SHP77 (cell line): ENCODE measurements at places on chromosomes 2 and 18.

DNA sequence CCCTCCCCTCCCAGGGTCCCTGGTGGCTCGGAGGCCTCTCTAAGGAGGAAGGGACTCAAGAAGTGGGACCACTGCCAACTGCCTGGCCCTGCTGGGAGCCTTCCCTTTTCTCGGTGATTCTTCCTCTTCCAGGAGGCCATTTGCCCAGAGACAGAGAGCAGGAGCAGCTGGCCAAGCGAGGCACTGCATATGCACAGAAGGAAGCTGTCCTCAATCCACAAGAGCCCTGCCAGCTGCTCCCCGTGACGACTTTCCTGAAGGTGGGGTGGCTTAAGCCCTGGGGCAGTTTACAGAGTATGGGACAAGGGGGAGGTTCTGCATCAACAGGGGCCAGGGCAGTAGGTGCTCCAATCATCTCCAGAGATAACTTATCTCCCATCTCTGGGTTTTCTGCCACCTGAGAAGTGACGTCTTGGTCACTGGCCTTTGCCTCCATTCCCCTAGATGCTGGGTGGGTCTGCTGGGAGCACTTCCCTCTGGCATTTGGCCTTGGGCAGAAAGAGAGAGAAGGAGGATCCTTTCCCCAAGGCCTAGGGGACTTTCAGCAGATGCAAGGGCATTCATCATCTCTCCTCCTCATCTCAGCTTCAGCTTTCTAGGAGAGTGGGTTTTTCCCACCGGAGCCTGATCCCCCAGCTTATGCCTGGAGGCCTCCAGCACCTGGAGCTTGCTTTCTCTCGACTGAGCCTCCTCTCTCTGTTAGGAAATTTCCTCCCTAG lies 28.5 kb downstream of the CIB4 start:
- peak; percentile 50 for DNase-seq

DNA sequence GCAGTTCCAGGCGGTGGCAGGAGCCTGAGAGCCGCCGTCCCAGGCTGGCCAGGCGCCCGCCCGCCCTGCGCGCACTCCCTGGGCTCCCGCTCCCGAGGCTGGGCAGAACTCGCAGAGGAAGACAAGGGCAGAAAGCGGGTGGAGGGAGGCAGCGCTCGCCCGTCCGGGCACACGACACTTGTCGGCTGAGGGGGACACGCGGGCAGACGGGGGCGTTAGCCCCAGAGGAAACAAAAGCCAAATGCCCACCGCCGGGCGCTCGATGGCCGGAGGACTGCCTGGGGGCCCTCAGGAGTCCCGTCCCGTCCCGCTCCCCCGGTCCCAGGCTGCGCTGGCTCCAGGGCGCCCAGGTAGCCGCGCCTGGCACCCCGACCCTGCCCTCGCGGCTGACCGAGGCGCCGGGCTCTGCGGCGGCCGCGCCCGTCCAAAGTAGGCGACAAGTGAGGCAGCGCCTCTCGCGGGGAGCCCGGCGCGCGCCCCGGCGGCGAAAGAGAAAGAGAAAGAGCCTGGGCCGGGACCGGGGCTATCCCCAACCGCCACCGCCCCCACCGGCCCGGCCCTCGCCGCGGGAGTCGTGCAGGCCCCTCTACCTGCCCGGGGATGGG lies 491 bp downstream of the L3MBTL4 start:
- no peak for DNase-seq

- DNase-seq, result no peak
Observed at GRCh38 chr2:156476850-156477206, 40.6 kb downstream of the GPD2 start.

GRCh38 chr2:127704641-127705390 lies 3.5 kb downstream of the SFT2D3 start:
- DNase-seq, result no peak

- no peak for DNase-seq
Observed at GRCh38 chr2:79960035-79960434, 344.5 kb downstream of the LRRTM1 start.

DNA sequence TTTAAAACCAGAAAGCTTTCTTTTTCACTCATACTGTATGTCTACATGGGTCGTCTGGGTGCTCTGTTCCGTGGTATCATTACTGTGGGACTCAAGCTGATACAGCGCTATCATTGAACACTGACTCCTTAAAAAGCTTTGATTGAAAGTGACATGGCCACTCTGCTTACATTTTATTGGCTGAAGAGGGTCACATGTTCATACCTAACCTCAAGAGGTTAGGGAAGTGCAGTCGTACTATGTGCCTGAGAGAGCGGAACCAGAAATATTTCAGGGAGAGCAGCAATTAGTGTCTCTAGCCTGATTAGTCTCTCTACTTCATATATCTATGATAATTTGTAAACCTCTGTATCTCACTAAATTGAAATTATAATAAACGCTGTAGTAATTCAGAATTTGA lies 43.5 kb downstream of the PSMD14 start:
- no peak for DNase-seq

- no peak for DNase-seq
Observed at GRCh38 chr2:165623161-165623560, 153.7 kb downstream of the CSRNP3 start.

- DNase-seq, result no peak
Observed at GRCh38 chr2:131055169-131056065, 37.8 kb downstream of the FAM168B start.

GRCh38 chr2:207258263-207258991 lies 92.7 kb upstream of the KLF7 start:
- peak; percentile 17 for DNase-seq

DNA sequence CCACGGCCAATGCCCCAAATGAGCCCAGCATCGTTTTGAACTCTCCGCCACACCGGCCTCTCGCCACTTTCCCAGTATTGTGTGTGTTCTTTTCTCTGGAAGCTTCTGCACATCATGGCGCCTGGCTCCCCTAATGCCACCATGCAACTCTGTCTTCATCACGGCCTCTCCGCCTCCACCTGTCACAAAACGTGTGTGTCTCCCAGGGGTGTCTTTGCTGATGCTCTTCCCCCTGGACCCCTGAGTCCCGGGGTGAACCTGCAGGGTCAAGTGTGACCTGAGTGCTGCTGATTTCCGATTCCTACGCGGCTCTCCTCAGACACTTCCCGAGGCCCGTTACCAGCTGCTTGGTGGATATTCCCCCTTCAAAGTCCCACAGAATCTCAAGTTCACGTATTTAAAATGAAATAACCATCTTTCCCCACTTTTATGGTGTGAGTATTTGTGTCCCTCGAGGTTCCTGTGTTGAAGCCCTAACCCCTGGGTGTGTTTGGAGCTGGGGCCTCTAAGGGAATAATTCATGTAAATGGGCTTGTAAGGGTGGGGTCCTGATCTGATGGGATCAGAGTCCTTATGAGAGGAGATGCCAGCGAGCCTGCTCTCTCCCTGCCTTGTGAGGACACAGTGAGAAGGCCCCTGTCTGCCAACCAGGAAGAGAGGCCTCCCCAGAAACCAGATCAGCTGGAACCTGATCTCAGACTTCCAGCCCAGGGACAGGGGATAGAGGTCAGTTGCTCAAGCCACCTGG lies 87.5 kb upstream of the PXDN start:
- no peak for DNase-seq

- DNase-seq, result no peak
Observed at GRCh38 chr18:71583252-71583651, 960.9 kb downstream of the CBLN2 start.

GRCh38 chr2:176892676-176893226 lies 319.8 kb upstream of the HNRNPA3 start:
- DNase-seq, result peak; percentile 89

DNA sequence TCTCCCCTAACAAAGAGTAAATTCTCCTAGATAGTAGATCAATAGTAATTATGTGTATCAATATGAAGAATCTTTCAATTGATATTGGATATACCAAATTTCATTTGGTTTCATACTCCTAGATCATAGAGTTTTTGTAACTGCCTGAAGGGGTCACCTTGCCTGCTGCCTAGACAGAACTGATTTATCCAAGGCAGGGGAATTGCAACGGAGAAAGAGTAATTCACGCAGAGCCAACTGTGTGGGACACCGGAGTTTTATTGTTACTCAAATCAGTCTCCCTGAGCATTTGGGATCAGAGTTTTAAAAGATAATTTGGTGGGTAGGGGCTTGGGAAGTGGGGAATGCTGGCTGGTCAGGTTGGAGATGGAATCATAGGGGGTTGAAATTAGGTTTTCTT lies 92.2 kb upstream of the SLC8A1 start:
- DNase-seq, result no peak

DNA sequence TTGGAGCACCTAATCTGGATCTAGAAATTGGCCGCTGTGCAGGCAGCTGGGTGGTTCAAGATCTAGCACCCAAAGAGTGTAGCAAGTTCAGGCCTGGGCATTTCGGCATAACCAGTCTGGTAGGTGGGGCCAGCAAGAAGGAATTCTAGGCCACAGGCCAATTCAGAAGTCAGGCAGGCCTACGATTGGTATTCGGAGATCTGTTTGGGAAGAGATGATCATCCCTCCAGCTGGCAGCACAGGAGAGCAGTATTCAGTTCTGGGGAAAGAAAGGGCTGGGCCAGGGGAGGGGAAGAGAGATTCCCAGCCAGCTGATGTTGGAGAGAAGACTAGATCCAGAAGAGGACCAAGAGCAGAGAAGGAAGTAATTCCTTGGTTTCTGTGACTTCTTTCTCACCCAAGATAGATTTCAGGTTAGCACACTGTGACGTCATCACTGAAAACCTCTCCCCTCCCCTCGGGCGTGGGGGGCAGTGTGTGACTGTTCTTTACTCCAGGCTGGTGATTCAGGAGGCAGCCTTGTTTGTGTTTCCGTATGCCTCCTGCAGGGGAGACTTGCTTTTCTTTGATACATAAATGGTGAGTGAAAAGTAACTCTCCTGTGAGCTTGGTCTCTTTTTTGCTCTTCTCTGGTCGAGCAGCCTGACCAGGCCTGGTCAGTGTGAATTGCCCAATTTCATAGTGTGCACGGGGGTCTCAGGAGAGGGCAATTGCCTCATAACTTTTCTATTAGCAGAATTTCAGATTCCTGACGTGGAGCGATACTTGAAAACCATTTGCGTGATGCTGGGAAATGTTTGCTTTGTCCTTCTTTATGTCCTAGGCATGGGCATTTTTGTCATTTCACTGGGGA lies 61.1 kb downstream of the MEIS1 start:
- no peak for DNase-seq

DNA sequence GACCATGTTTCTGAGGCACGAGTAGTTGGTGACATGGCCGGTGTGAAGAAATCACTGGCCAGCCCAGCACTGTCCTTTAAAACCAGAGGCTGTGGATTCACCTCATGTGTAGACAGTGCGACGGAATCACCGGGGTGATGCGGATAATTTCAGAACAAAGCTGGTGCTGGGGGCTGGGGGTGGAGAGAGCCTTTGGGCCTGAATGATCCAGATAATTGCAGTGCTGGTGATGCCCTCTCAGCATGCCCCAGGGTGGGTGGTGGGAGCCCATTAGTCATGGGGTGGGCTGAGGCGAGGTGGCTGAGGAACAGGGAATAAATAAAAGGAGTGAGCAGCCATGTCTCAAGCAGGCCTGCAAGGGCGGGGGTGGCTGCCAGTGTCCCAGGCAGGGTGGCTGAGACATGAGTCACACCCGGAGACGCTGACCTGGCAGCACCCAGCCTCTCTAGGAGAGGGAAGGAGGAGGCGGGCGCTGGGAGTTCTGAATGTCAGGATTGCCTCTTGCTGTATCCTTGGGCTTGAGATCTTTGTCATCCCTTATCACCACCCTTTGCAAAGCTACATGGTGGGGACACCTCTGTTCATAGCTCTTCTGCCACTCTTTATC lies 151.1 kb upstream of the MSH6 start:
- no peak for DNase-seq

DNA sequence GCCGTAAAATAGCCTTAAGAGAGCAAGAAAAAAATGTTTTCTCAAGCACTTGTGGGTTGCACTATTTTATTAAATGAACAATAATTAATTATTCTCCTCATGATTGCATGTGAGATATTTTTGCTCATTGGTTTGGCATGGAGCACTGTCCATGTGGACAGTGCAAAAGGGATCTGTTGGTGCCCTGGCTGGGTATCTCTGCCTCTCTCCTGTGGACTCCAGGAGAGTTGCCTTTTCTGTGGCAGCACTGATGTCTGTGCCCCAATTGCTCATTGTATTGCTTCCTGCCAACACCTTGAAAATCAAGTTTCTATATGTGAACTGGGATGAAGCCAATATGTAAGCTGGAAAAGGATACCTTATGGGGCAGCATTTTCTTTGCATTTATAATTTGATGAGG lies 131.7 kb downstream of the SETBP1 start:
- DNase-seq, result no peak

DNA sequence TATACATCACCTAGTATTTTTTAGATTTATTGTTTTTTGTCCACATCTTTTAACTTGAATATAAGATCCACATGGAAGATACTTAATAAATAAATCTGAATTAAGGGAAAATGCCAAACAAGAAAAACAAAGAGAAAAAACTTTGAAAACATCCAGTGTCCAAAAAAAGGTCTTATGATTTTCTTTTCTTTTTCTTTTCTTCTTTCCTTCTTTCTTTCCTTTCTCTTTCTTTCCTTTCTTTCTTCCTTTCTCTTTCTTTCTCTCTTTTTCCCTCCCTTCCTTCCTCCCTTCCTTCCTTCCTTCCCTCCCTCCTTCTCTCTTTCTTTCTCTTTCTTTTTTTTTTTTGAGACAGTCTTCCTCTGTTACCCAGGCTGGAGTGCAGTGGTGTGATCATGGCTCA lies 29.6 kb upstream of the WIPF1 start:
- DNase-seq, result no peak

GRCh38 chr2:24210723-24211122 lies 35.9 kb downstream of the FAM228A start:
- no peak for DNase-seq

GRCh38 chr2:105660489-105660888 lies 84.2 kb upstream of the NCK2 start:
- DNase-seq, result no peak

DNA sequence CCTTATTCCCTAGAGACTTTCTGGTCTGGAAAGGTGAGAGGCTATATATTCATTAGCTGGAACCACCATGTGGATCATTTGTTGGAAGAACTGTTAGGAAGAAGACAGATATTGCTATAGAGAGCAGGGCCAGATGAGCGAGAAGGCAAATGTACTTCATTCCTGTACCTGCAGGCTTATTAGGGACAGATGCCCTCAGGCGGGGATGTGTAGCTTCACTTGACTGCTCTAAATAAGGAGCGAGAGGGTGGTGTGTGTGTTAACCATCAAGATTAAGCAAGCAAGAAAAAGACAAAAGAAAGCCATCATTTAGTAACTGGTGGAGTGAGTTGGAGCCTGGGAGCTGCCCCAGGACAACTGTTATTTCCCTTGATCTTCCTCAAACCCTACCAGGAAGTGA lies 36.4 kb downstream of the NEDD4L start:
- no peak for DNase-seq

DNA sequence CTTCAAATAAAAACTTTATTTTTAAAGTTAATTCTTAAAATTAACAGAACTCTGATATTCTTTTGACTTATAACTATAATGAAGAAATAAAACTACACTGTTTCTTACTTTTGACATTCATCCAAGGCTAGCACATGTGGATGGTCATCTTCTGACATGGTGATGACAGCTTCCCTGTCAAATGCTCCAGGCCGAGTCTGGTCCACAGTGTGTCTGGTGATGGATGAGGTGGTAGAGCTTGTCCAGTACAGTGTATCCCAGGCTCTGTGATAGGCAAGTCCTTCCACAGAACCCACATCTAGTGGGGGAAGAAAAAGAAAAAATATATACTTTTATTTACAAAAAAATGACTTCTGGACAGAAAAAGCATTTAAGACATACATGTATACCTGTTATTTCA lies 1529.5 kb downstream of the LRP1B start:
- DNase-seq, result no peak

GRCh38 chr2:240785424-240786335 lies 34.3 kb downstream of the KIF1A start:
- DNase-seq, result no peak
